ENCODE measurements at places on chromosomes 13 and 19.

DNA sequence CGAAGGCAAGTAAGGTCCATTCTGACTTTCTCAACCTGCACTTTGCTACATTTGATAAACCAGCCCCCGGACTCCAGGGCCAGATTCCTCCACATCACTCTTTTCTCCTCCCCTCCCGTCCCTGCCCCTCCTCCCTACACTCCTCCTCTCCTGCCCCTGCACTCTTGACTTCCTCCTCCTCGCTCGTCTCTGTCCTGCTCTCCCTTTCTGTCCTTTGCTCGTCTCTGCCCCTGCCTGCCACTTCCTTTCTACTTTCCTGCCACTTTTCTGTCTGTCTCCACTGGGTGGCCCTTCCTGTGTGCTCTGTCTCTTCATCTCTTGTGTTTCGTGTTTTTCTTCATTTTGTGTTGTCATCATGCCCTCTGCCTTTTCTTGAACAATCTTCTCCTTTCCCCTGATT, 7.0 kb downstream of the U2AF2 start:
- no peak for DNase-seq

DNA sequence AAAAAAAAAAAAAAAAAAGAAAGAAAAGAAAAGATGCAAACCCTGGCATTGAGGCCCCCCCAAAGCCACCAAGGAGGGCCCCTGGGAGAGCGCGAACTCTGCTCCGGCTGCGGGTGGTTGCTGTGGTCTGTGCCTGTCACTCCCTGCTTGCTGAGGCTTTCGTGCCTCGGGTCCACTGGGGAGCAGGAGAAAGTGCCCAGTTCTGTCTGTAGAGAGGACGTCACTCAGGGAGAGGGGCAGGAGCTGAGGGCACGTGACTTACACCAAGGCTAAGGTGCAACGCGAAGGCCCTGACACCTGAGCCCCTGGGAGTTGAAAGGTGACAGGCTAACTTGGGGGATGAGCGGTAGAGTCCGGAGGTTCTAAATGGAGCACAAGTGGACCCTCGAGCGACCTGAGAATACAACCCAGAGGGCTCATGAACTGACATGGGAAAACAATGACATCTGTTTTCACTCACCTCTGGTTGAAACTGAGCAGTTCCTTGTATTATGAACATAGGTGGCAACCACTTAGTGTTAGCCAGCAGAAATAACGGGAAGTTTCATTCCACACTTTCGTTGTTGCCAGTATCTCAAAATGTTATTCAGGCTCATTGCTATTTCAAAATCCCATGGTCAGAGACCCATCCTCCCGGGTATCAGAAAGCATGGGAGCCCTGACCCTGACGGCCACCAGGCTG, 69.2 kb upstream of the TM9SF2 start:
- no peak for DNase-seq

GRCh38 chr19:31317570-31317969, 31.7 kb downstream of the TSHZ3 start:
- no peak for DNase-seq

GRCh38 chr13:73548449-73548848, 489.6 kb downstream of the KLF5 start:
- no peak for DNase-seq

Measured in HFFc6 (cell line).